Fibroblast of skin of right quadriceps (primary cell): ENCODE measurements at places on chromosomes 7 and 10.
A peak's percentile ranks its signal among the peaks of the same experiment; 100 is the strongest.

GRCh38 chr10:113711142-113711541, 31.4 kb downstream of the CASP7 start:
- DNase-seq = no peak

- DNase-seq = peak; percentile 66
Observed at GRCh38 chr10:127398140-127398970, 150.8 kb upstream of the NPS start.

- DNase-seq = no peak
Observed at GRCh38 chr7:143346018-143346417, 16.5 kb downstream of the FAM131B start.

DNA sequence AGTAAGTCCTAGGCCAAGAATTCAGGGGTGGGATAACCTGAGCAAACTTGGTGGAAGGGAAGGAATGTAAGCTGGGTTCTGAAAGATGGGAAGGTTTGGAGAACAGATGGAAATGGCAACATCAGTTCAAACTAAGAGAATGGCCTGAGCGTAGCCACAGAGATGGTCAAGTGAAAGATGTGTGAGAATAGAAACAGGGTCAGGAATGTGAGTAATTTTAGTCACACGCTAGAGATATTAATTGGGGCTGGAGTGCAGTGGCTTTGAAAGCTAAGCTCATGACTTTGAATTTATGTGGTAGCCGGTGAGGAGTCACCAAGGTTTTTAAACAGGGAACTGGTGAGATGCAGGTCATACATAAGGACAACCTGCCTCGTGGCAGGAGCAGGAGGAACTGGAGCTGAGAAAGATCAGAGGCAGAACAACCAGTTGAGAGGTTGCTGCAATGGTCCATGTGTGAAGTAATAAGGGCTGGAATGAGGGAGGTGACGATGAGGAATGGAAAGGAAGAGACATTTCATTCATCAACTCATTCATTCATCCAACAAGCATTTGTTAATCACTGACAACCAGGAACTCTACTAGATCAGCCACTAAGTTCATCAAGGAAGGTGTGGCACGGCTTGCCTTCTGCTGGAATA, 12.9 kb upstream of the SORBS1 start:
- no peak for DNase-seq

GRCh38 chr10:43772171-43772570, 123.5 kb upstream of the ZNF32 start:
- peak; percentile 21 for DNase-seq

DNA sequence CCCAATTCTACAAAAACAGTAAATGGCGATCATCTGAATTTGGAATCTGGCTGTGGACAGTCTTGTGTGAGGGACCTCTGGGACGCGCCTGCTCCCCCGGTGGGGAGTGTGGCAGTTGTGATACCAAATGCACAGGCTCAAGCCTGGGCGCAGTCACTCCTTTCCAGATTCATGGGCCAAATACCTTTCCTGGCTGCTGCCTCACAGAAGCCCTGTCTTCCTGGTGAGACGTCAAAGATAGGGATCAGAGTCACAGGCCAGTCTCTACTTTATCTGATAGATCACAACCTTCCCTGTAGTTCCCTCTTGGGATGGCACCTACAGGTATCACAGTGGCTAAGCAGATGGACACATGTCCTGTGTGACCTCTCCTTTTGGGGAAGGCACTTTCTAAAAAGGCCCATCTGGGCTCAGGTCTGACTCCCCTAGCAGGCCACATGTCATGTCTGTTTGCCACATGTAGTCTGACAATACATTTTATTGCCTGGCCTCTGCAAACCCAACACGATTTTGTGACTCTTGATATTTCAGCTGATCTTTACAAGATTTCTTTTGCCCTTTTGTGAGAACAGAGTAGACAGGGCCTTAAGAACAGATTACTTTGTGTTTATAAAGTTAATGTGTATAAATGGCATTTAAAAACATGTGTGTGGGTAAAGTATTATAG, 150.1 kb downstream of the SNX10 start:
- DNase-seq = no peak

DNA sequence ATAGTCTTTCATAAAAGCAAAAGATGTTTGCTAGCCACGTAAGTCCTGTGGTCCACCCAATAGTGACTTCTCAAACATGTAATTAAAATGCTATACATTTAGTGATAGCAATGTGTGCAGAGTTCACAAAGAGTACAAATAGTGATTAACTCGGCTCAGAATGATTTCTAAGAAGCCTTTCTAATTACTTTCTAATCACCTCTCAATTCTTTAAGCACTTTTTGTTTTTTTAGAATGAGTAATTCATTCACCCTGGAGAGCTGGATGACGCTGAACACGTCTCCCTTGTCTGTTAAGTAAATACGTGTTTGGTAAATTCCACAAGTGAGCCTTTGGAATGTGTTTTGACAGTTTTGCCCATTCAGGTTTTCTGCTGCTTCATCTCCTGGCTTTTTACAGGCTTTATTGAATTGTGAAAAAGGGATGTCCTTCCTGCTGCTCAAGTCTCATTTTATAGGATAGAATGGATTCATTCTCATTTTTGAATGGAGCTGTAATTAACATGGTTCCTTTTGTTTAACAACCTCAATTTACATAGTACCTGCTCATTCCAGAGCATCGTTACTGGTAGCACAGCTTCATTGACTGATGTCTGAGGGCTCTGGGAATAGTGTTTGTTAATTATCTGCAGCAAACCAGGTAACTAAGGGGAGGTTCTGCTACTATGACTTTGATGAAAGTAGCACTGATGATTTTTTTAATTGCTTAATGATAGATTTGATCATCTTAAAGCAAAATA, 212.1 kb downstream of the VTI1A start:
- peak; percentile 48 for DNase-seq

DNA sequence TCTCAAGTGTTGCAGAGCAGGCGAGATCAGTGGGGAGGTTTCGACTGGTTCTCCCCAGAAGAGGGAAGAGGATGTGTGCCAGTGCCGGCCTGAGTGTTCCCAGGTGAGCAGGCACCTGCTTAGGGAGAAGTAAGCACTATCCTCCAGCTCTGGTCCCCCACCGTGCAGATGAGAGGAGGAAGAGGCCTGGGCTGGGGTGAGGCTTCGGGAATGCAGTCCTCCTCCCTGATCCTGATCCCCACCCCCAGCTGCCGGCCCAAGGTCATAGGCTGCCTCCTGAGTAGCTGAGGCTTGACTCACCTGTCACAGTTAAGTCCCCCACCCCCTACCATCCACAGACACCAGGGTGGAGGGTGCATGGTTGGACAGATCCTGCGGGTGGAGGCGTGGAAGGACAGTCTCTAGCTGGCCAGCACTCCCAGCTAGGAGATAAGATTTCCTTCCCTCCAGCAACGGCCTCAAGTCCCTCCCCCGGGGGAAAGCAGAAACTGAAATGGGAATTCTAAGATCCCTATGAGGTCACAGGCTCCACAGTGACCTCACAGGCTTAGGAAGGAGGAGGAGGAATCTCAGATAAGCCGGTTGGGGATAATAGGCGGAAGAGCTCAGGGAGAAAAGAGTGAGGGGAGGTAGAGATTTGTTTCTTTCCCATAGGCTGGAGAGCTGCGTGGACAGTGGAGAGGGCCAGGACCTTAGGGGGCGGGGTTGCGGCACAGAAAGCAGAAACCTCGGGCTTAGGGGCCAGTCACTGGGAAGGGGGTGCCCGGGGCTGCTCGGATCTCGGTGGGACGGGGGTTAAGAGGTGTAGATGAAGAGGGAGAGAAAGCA, 1.0 kb downstream of the LRCH4 start:
- peak; percentile 59 for DNase-seq
